Spinal cord (tissue), 10 donors: ENCODE measurements at places on chromosomes 6 and 20.

- DNase-seq: no peak
Measured at GRCh38 chr6:116386581-116387299, 16.0 kb downstream of the DSE start.

- no peak for DNase-seq
Measured at GRCh38 chr20:63531686-63532448, 5.3 kb downstream of the PTK6 start.

DNA sequence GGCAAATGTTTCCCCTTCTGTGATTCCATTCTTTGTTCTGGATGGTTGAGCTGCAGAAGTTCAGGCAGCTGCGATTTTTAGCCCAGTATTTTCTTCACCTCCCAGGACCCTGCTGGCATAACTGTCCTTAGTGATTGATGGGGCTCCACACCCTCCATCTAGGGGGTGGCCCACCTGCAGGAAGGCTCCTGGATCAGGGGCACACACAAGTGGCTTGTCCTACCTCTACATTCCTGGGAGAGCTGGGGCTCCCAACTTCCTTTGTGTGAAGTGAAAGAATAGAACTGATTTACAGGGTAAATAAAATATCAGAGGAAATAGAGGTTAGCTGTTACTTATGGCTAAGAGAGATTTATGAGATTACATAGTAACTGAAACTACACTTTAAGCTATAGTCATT, 129.5 kb upstream of the MAP3K7 start:
- DNase-seq: no peak

DNA sequence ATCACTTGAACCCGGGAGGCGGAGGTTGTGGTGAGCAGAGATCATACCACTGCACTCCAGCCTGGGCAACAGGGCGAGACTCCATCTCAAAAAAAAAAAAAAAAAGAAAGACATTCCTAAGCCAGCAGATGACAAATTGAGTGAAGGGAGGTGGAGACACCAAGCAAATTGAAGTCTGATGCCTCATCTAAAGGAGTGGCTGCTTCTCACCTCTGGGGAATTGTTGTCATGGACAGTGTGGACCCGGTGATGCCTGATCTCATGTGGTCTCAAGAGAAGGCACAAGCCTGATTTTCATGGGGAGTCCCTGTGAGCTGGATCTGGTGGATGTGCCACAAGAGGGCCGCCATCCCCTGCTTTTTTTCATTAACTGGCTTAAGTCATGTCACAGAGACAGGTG, 272.0 kb downstream of the ZNF217 start:
- no peak for DNase-seq

DNA sequence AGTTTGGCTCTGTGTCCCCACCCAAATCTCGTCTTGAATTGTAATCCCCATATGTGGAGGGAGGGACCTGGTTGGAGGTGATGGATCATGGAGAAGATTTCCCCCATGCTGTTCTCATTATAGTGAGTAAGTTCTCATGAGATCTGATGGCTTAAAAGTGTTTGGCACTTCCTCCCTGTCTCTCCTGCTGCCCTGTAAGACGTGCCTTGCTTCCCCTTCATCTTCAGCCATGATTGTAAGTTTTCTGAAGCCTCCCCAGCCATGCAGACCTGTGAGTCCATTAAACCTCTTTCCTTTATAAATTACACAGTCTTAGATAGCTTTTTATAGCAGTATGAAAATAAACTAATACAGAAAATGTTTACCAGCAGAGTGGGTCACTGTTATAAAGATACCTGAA, 577.6 kb downstream of the UTRN start:
- DNase-seq: no peak
